GF-D8 (cell line): ENCODE measurements at places on chromosomes 1 and 21.

DNA sequence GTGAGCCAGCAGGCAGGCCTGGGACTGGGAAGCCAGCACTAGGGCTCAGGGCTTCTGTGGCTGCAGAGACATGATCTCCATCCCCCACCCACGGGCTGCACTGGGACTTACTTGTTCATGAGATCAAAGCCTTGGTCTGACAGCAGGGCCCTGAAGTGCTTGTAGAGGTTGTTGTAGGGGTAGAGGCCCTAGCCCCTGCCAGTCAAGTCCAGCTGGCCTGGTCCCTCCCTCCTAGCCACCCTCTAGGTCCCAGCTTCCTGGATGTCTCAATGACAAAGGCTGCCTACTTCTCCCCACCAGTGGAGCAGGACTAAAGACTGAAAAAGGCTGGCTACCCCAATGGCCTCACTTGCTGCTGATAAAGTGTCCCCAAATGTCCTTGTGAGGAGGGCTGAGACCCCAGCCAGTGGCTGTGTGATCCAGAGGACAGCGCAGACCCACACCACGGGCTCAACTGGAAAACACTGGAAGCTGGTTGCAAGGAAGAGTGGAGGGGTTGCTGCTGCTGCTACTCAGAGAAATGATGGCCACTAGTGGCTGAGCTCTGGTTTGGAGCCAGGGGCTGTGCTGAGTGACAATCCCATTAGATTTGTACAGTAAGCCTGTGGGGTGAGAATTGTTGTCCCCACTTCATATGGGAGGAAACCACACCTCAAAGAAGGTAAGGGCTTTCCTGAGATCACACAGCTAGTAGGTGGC lies 1.4 kb downstream of the HTR1D start:
- no peak for DNase-seq

DNA sequence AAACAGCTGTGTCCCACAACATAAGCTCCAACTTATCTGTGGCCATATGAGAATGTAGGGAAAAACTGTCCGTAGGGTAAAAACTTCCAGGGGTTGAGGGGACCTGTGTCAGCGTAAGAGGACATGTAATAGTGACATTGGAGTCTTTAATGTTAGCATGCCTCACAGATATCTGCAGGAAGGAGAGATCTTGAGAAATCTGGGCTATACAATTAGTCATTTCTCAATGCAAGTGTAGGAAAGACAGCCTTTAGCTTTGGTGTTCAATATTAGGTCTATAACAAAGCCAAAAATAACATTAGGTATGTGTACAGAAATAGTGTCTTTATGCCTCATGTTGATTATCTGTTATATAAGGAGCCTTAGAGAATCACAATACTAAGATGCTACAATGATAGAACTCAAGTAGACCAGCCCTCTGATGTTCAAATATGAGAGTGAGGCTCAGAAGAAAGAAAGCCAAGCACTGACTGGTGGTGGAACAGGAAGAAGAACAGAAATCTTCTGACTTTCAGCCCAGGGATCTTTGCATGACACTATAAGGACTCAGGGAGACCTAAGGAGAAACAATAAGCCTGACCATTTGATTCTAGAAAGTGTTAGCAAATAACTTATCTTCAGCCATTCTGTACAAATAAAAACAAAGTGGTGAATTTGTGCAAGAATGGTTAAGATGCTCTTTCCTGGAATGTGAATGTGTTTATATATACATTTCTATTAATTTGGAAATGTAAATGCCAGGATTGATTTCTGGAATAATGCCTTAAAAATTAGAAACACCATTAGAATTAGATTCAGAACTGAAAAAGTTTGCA lies 152.6 kb downstream of the ZC3H11B start:
- DNase-seq: no peak

GRCh38 chr1:212281590-212281989 lies 3.6 kb upstream of the PPP2R5A start:
- DNase-seq: no peak

- no peak for DNase-seq
Observed at GRCh38 chr21:42627527-42628289, 25.7 kb upstream of the PDE9A start.

- no peak for DNase-seq
Observed at GRCh38 chr1:215792446-215792845, 225.3 kb downstream of the KCTD3 start.

DNA sequence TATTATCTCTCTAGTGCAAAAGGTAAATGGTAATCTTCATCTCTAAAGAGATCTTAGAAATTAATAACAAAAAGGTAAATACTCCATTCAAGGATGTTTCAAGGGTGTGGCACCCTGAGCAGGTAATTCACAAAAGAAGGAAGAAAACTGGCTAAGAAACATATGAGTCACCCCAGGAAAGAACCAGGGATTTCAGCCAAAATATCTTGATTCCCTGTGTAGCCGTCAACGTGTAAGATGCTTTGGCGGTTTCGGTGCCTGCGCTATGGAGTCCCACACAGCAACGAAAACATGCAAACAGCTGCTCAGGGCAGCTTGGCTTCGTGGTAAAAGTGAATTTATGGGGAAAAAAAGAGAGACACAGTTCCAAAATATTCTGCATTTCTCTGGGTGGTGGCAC lies 3.7 kb downstream of the ITGB2 start:
- DNase-seq: no peak

GRCh38 chr1:227950735-227951346 lies 3.1 kb upstream of the WNT9A start:
- no peak for DNase-seq

DNA sequence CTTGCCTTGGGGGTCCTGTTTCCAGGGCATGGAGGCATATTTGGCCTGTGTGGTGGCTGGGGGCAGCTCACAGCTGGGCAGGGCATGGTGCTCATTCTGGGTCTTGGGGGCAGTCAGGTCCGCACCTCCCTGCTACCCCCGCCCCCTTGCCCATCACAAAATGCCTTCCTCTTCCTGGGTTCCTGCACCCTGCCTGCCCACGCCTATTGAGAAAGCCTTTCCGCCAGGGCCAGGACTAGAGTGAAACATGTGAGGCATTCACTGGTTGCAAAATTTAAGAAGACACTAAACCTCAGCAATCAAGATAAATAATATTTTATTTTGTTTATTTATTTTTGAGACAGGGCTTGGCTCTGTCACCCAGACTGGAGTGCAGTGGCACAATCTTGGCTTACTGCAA lies 19.7 kb downstream of the PTAFR start:
- DNase-seq: peak; percentile 77

GRCh38 chr1:218587900-218588299 lies 242.8 kb downstream of the TGFB2 start:
- DNase-seq: no peak

DNA sequence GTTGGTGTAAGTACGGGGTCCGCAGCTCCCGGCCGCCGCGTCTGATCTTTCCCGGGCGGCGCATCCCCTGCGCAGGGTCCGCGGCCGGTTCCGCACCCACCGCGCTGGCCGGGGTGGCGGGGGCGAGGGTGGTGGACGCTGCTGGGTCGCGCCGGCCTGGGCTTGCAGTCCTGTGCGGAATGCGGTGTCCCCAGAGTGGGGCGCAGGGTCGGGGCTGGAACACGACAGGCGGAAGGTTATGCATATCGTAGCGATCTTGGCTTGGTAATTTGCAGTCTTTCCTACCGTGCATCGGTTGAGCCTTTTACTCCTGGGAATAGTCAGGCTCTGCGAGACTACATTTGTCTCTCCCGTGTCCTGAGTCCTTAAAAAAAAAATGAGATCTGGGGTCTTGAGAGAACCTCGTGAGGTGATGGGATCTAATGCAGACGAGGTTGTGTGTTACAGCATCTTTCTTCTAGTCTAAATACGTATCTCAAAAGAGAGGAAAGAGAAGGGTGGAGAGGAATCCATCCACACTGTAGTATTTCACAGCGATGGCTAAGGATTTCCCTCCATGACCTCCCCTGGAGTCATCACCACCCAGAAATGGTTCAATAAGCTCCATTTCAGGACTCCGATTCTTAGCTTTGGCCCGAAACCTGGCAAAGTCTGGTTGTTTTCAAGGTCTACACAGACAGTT lies 572 bp downstream of the ATP1B1 start:
- no peak for DNase-seq

- DNase-seq: no peak
Observed at GRCh38 chr1:36349241-36349671, 25.8 kb upstream of the EVA1B start.

DNA sequence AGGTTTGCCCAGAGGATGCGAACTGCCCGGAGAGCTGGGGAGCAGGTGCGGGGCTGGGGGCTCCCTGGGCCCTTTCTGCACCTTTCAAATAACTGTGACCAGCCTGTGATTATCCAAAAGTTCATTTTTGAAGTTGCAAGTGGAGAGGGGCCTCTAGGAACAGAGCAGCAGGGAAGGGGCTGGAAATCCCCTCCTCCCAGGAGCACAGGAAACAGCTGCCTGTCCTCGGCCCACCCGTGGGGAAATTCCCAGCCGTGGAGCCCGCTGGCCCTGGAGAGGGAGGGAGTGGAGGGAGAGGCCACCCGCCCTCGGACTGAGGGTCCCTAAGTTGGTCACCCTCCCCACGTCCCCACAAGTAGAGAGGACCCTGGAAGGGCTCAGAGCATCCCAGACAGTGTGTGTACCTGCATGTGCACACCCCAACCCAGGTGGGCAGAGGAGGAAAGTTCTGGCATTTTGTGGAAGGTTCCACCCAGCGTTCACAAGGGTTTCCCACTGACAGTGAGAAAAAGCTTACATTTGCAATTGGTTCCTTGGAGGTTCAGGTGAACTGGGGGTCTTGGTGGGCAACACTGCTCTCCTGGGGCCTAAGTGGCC lies 1.2 kb upstream of the TNFRSF4 start:
- no peak for DNase-seq

- no peak for DNase-seq
Observed at GRCh38 chr1:10057343-10057742, 24.6 kb downstream of the UBE4B start.

DNA sequence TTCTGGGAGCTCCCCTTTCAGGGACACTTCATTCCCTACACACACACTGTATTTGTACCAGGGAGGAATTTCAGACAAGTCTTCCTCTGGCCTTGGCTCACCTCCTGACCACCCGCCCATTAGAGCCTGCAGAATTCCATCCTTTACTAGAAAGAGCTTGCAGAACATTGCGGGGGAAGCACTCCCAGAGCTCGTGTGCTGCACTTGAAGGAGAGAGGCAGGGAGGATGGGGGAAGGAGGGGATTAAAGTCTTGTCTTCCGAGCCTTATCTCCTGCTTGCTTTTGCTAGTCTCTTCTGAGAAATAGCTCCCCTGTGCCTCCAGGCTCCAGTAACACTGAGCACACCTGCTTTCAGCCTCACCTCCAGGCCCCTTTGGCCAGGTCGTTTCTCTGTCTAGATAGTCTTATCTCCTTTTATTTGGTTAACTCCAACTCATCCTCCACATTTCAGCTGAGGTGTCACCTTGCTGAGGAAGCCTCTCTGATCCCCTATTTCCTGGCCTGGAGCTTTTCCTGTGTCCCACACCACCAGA lies 62.0 kb downstream of the PCNX2 start:
- no peak for DNase-seq

- DNase-seq: no peak
Observed at GRCh38 chr21:42675403-42675802, 22.0 kb downstream of the PDE9A start.

GRCh38 chr1:61012341-61012761 lies 70.0 kb upstream of the NFIA start:
- no peak for DNase-seq

GRCh38 chr1:100358210-100358609 lies 5.9 kb downstream of the CDC14A start:
- no peak for DNase-seq

GRCh38 chr21:37005548-37006485 lies 685 bp upstream of the RIPPLY3 start:
- no peak for DNase-seq

DNA sequence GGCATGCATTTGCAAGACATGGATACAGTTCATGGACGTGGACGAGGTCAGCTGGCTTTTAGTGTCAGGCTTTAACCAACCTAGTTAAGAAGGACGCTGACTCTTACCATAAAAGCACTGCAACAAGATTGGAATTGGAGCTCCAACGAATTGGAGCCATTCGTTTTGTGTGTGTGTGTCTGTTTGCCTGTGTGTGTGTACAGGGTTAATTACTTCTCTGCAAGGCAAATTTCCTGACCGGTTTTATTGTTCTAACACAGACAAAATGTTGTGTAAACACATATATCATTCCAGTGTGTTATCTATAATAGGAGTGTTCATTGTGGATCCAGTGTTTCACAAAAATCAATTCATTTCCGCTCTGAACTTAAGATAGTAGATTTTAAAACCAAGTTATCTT lies 7.9 kb downstream of the ITSN1 start:
- no peak for DNase-seq

DNA sequence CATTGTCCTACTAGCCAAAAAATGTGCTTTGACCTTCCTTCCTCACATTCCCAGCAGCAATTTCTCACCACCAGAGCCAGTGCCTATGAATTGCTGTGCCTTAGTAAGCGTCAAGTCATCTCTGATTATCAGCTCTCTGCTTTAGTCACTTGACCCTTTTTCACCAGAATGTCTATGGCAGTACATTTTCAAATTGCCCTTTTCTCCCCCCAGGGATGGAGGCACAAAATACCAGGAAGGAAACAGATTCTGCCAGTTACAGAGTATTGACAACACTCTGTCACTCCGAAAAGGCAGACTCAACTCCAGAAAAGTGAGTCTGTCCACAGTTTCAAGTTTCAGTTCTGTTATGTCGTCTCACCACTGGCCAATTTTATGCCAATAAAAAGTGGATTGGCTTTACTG lies 167.4 kb downstream of the TNFSF18 start:
- DNase-seq: no peak

DNA sequence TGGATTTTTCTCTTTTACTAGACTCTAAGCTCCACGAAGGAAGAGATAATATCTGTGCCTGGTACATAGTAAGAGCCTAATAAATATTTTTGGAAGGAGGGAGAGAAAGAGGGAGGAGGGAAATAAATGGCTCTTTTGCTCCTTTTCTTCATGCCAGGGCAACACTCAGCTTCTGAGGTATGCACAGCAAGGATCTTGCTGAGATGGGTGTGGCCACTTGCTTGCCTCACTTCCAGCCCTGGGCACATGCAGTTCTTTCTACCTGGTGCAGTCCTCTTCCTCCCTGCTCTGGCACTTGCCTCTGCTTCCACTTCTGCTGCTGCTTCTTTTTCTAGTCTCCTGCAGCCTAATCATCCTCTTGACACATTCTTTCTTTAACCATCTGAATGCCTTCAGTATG lies 148.1 kb downstream of the FGGY start:
- DNase-seq: no peak

DNA sequence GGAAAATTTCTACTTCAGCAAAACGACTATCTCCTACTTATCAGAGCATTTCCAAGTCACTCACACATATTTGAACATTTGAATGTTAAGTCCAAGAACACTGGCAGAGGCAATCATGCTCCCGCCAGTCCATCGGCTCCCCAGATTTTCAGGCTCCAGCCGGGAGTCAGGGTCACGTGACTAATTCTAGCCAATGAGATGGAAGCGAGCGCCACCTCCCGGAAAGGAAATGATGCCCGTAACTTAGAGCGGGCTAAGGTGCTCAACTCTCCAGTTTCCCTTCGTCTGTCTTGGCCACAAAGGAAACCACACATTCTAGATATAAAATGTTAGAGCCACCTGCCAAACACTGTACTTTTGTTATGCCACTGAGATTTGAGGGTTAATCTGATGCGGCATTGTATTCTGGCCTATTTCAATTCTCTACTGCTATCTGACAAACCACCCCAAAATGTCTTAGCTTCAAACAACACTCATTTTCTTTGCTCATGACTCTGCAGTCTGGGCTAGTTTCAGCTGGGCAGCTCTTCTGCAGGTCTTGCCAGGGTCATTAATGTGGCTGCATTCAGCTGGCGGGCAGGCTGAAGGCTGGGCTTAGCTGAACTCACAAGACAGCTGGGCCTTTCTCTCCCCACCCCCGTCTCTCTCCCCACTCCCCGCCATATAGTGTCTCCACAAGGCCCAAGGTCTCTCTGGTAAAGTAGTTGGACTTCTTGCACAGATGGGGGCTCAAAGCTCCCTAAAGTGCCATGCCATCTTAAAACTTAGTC lies 16.5 kb upstream of the LHX4 start:
- peak; percentile 40 for DNase-seq
